ENCODE measurements at places on chromosomes 6 and 20.

DNA sequence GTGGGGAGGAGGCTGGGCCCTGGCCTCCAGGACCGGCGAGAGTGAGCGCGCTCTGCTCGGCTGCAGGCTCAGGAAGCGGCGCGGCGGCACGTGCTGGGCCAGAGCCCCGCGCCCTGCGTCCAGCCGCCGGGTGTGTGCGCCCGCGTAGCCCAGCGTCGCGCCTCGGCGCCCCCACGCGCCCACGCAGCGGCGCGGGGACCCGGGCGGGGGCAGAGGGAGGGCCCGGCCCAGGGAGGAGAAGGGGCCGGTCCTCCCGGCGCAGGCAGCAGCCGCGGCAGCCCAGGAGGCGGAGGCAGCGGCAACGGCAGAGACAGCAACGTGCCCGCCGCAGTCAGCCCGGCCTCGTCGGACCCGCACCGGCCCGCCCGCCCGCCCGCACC lies at the start of gene EYA2:
EYA2 (plus strand) TSS at position 265 of the 380 bp plus-strand sequence. CDS start 95,168 bp downstream, outside the sequence.
- DNase-seq = no peak

- no peak for DNase-seq
Observed at GRCh38 chr20:40961176-40961575, 67.4 kb upstream of the TOP1 start.

- DNase-seq = no peak
Observed at GRCh38 chr20:14210146-14210545, 127.3 kb downstream of the FLRT3 start.

DNA sequence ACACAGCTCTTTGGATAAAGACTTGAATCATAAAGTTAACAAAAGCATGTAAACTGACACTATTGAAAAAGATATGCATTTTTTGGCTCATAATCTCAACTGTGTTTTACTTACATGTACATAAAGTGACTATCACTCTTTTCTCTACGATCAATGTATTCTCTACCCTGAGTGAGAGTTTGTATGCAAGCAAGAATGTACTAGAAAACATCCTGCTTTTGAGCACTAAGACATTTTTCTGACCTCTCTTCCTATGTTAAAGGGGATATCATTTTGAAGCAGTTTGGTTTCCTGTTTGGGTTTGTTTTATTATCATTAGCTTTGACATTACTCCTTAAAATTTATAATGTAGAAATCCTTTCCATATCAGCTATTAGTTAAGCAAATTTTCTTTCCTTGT lies 910.8 kb downstream of the C6orf118 start:
- no peak for DNase-seq

DNA sequence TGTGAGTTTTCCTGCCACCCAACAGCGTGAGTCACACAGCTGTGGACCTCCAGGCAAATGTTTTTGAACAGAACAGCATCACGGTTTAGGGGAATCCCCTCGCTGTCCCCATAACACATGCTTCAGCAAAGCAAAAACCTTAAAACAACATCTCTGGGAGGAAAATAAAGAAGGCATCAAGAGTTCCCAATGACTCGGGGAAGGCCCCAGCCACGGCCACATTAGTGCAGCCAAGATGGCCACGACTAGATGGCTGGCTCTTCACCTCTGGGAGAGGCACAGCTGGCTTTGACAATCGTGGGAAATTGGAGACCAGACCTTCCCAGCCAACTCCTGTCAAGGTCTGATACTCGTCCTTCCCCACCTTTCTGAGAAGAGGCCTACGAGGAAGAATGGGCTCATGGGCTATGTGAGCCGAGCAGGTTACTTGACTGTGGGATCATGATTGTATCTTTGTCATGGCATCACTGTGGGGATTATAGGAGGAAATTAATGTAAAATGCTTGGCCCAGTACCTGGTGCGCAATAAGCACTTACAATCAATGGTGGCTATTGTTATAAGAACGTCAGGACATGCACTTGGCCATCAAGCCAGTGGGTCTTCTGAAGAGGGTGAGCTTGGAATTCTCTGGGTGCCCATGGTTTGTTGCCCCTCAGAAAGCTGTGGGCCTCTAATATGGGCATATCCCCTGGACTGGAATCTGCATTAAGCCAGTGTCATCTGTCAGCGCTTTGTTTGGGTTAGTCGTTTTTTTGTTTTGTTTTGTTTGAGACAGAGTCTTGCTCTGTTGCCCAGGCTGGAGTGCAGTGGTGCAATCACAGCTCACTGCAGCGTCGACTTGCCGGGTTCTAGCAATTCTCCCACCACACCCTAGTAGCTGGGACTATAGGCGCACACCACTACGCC lies 43.6 kb downstream of the FGD2 start:
- DNase-seq = peak; percentile 79

DNA sequence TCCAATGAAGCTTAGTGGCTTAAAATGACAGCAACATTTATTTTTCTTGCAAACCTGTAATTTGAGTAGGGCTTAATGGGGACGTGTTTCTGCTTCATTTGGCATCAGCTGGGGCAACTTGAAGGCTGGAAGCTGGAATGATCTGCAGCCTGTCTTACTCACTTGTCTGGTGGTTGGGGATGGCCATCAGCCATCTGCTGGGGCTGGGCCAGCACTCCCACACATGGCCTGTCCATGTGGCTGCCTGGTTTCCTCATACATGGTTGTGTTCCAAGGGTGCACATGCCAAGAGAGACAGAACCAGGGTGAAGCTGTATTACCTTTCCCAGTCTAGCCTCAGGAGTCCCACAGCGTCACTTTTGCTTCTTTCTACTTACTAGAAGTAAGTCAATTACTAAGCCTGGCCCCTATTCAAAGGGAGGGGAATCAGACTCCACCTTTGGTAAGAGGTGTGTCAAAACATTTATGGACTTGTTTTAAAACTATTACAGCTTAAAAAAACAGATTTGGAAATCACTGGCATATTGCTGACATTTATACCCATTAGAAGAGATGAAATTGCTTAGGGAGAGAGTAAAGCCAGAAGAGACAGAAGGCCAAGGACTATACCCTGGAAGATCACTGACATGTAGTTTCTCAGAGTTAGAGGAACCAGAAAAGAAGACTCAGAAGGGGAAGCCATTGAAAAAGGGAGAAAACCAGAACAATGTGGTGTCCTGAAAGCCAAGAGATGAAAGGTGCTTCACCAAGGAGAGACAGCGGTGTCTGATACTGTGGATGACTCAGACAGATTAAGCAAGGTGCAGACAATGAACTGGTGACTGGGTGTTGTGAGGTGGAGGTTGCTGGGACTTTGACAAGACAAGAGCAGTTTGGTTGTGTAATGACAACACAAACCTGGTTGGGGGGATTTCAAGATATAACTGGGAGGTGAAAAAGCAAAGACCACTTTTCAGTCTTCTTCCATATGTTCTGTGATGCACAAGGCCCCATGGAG lies 345.2 kb downstream of the GJA1 start:
- no peak for DNase-seq
